ENCODE measurements at places on chromosomes 3 and 15. TPM values are rescaled to one million over a fixed set of nuclear protein-coding genes. Genes with fewer than 3 reads are reported as not detected.

The VGLL3 gene
- 37.5 TPM for total RNA-seq

DNA sequence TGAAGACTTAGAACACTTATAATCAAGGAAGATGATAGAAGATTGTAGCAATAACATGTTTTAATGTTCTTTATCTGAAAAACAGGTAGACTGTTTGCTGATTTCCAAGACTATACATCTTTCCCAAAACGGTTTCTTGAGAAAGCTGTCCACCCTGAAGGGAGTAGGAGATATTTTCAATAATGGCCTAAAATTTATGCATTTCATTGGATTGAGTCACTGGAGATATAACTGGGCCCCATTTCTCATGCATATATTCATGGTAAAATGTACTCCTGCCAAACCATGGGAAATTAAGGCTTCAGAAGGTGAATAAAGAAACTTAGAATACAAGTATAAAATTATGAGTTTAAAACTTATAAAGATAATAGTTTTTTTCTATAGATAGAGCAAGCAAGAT, 143.9 kb downstream of the LSAMP start:
- no peak for DNase-seq

DNA sequence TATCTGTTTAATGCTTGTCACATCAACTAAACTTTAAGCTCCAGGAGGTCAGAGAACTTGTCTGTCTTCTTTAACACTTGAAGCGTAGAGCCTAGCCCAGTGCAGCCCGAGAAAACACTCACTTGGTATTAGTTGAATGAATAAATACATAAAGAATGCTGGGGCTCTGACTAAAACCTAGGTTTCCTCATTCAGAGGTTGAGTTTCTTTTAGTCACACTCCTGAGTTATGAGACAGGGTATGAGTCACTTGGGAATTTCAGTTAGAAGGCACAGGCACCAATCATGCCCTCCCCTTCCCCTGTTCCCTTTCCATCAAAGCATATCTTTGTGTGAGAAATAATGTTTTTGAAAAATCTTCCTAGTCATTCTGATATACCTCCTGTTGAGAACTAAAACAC, 589.8 kb upstream of the DPPA4 start:
- DNase-seq: no peak

- DNase-seq: no peak
Measured at GRCh38 chr3:109213321-109213720, 76.8 kb downstream of the C3orf85 start.

All from uterus (tissue), 4 donors.